Activated T-cell treated with anti-CD3 and anti-CD28 coated beads for 48 hours (primary cell): ENCODE measurements at places on chromosomes 13 and 19.
A peak's percentile ranks its signal among the peaks of the same experiment; 100 is the strongest.

GRCh38 chr13:30908416-30908980 is 2.4 kb downstream of the MEDAG start:
- no peak for DNase-seq

GRCh38 chr19:18464646-18465045 is 26.7 kb upstream of the ISYNA1 start:
- no peak for DNase-seq

- no peak for DNase-seq
Measured at GRCh38 chr19:54201172-54201701, 579 bp downstream of the RPS9 start.

DNA sequence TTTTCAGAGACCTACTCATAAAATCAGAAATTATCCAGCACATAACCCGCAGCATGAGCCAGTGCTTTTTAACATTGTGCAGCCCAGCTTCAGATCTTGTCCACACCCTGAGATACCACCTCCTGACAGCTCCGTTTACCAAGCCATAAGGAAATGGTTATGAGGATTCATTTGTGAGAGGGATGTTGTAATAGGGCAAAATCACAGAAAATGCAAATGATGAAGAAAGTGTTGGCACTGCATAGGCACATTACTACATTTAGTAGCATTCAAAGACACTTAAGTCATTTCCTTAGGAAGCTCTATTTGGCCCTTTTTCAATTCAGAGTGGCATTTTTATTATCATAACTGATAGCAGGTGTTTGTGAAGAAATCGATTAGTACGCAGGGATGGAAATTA is 277.5 kb downstream of the DNAJC15 start:
- no peak for DNase-seq

DNA sequence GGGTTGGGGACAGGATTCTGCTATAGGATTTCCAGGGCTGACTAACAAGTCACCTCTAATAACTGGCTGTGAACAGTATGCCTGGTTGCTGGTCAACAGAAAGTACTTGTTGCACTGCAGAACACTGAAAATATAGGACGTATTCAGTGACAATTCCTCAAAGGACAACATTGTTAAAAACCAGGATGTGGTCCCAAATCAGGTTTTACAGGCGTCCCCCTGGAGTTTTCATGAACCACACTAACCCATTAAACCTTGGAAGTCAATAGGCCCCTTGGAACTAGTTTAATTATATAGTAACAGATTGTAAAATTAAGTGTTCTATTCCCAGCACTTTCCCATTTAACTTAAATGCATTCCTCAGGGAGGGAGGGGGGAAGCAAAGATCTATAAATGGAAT is 495.4 kb downstream of the TBC1D4 start:
- DNase-seq, result no peak

DNA sequence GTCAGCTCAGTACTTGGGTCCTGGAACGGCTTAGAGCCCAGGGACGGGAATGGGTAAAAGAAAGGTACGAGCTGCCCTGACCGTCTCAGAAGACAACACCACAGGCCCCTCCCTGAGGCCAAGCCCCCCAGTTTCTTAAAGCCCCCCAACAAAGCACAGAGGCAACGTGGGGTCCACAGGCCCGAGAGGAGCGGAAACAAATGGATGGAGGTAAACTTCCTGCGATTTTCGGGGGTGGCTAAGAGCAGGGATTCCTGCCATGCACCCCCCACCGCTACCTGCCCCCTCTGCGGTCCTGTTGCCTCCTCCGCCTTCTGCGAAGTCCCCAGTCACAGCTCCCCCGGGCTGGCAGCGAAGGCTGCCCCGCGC is 48.2 kb downstream of the PTPRS start:
- peak; percentile 16 for DNase-seq

- DNase-seq, result peak; percentile 67
Measured at GRCh38 chr19:48249502-48250014, 6.2 kb downstream of the CARD8 start.

GRCh38 chr19:11642902-11643301 is 45.6 kb downstream of the ZNF627 start:
- DNase-seq, result no peak

- DNase-seq, result no peak
Measured at GRCh38 chr19:9849791-9850190, 14.7 kb downstream of the PIN1 start.

DNA sequence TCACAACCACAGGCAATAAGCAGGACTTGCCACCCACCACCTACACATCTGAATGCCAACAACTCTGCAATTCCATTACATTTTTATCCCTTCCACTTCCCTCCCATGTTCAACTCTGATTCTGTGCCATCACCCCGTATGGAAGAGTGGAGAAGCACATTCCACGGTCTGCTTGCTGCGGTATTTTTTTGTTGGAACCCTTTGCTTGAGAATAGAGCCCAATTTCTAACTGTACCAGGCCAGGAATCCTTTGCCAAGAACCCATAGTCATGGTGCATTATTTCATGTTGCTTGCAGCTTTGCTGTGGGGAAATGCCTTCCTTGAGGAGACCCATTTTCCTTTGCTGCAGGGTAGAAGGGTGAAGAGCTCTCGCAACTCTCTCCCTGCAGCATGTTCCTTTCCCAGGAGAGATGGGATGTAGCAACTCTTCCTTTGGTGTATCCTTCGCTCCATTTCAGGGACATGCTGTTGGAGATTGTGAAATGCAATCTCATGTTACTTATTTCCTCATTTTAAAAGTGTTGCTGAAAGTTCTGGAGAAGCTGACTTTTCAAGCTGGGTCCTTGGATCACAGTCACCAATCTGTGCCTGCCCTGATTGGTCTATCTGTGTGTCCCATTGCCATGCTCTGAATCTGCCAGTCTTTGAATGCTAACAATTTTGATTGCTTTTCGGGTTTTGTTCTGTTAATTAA is 69.8 kb upstream of the STARD13 start:
- DNase-seq, result no peak

- DNase-seq, result no peak
Measured at GRCh38 chr19:52498571-52498970, 28.9 kb upstream of the ZNF808 start.

DNA sequence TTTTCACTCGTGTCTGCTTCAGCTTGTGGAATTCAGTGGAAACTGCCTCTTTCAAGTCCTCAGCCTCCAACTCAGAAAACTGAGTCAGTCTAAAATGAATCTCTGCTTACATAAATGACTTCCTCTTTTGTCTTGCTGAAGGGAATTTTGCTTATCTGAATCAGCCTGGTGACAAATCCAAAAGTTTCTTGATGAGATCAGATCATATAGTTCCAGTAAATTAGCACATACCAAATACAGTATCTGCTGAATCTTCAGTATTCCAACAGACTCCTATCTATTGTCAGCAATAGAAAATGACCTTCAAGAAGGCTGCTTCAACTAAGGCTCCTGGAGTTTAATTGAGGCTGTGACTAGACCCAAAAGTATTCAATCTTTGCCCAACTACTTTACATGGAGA is 290.0 kb downstream of the MZT1 start:
- no peak for DNase-seq

GRCh38 chr19:31058676-31059340 is 290.4 kb downstream of the TSHZ3 start:
- DNase-seq, result no peak

DNA sequence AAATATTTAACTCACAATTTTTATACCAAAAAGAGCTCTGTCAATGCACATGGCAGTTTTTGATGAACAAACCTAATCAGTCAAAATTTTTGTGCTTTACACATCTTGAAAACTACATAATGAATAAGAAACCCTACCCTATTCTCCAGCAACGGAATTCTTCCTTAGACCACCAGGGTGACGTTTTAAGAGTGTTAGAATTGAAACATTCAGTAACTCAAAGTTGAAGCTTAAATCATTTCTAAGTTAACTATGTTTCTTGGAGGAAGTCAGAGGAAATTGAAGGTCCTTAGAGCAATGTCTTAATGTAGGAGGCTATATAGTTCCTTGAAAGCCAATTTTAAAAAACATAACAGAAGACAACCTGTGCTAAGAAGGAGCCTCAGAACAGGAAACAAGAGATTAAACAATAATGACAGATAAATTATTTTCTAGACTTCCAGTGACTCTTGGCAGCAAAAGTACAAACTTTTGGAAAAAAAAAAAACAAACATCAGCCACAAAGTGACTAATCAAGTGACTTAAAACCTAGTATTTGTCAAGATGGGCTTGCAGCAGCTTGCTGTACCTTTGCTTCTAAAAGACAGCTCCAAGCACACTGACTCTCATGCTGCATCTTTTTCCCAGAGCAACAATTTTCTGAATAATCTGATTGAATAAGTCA is 6.2 kb downstream of the SPRY2 start:
- DNase-seq, result no peak

DNA sequence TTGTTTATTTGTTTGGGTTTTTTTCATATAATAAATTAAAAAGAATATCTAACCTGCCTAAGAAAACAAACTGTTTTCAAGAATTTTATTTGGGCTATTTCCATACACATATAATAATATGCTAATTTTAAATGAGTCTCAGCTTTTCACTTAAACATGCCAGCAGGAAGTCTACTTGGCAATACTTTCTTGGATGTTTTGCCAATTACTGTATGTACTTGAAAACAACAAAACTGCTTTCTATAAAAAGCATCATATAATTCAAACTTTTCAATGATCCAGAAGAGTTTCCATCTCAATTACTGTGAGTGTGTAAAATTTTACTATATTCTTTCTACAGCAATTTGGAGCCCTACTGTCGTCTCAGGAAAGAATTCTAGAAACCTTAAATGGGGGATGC is 961.2 kb downstream of the PCDH17 start:
- no peak for DNase-seq

- DNase-seq, result no peak
Measured at GRCh38 chr13:96075953-96076543, 13.9 kb upstream of the HS6ST3 start.

- DNase-seq, result no peak
Measured at GRCh38 chr19:19098703-19099632, 35.2 kb downstream of the SLC25A42 start.

GRCh38 chr19:47564081-47564480 is 8.9 kb downstream of the ZNF541 start:
- no peak for DNase-seq

DNA sequence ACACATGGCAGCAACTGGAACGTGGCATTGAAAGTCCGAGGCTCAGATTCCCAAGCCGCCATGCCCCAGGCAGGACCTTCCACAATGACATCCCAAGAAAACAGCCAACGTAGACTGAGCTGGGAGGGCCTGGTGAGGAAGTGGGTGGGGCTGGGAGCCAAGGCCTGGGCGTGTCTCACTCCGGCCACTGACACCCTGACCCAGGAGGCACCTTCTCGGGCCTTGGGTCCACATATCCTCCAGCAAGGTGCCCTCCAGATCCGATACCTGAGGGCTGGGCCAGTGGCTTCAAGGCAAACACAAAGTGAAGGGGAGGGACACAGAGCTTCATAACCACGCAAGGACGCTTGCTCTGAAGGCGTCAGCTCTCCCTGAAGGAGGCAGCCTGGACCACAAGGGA is 43.0 kb downstream of the RAB20 start:
- no peak for DNase-seq

GRCh38 chr13:44274771-44275205 is 98.8 kb upstream of the SERP2 start:
- no peak for DNase-seq

- no peak for DNase-seq
Measured at GRCh38 chr13:24005755-24006281, 108.5 kb upstream of the C1QTNF9B start.

DNA sequence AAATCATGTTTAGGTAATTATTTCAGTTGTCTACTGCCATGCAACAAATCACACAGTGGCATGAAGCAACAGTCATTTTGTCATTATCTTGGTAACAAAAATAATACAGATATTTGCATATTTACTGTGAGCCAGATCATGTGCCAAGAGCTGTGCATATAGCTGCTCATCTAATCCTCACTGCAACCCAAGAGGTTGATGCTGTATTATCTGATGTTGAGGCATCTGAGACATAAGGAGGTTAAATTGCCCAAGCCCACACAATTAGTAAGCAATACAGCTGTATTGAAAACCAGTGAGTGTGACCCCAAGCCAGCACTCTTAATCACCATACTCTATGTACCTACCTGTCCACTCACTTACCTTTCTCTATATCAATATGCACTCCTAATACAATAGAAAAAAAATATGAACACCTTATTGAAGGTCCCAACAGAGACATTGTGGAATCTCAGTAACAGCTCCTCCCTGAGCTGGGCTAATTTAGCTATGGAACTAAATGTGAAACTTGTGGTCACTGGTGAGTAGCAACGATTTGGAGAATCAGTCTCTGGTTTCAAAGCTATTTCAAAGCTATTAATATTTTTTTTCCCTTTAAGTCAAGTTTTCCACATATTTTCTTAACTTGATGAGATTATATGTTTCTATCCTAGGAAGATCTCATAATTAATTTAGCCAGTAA is 185.2 kb downstream of the KLF12 start:
- no peak for DNase-seq

- DNase-seq, result no peak
Measured at GRCh38 chr13:89852570-89852969, 1494.9 kb upstream of the MIR17HG start.

- no peak for DNase-seq
Measured at GRCh38 chr19:27746691-27747380, 1466.1 kb downstream of the UQCRFS1 start.

DNA sequence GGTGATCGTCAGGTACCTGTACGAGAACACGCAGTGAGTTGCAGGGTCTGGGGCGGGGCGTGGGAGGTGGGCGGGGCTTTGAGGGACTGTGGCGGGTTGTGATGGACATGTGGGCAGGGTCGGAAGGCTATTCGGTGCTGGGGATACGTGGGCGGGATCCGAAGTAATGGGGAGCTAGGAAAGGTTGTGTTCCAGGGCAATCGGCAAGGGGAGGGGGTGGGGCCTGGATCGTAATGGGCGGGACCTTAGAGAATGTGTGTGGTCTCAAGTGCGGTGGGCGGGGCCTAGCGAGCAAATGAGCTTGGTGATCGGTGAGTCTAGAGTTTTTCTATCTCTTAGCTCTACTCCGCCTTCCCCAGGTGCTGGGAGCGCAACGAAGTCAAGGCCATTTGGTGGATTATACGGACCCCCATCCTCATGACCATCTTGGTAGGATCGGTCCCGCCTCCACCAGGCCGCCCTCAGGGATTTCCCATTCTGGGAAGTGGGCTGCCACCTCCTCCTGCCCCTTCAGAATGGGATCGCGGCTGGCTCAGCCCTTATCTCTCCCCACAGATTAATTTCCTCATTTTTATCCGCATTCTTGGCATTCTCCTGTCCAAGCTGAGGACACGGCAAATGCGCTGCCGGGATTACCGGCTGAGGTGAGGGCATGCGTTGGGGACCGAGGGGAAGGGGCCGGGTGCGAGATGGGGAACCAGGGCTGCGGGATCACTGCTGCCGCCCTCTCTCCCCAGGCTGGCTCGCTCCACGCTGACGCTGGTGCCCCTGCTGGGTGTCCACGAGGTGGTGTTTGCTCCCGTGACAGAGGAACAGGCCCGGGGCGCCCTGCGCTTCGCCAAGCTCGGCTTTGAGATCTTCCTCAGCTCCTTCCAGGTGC is 9.6 kb downstream of the GIPR start:
- peak; percentile 85 for DNase-seq

- no peak for DNase-seq
Measured at GRCh38 chr19:55303477-55303876, 19.7 kb downstream of the BRSK1 start.

- DNase-seq, result no peak
Measured at GRCh38 chr13:113769106-113769505, 10.1 kb downstream of the TMEM255B start.

GRCh38 chr19:12641456-12641855 is 25.1 kb downstream of the MAN2B1 start:
- no peak for DNase-seq
